ENCODE measurements at places on chromosomes 2 and 18. TPM values are rescaled to one million over a fixed set of nuclear protein-coding genes. Genes with fewer than 3 reads are reported as not detected.

Gene THADA
- total RNA-seq = 30.8 TPM

Gene CMPK2
- total RNA-seq = 106 TPM

GRCh38 chr18:25176518-25177042 is 175.4 kb downstream of the ZNF521 start:
- no peak overlapping the region for H3K27ac ChIP-seq
- no peak for DNase-seq
- no peaks in the 10 kb centered on the region for H3K27me3 ChIP-seq
- no peaks in the 10 kb centered on the region for H3K4me1 ChIP-seq

DNA sequence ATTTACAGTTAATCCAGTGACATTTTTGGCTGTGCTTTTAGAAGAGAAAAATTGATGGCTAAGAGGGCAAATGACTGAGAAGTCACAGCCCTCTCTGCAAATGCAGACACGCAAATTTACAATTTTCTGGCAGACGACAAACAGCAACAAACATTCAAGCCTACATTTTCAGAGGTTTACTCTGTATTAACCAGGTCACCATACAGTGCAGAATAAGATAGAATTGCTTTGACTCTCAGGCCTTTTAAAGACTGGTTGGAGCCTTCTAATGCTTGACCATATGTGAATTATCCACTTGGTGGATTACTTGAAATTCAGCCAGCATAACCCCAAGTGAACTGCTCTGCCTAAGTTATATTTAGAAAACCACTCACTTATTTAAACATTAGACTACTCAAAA is 280.9 kb upstream of the STON1 start:
- no peaks in the 10 kb centered on the region for H3K36me3 ChIP-seq
- H3K27ac ChIP-seq = no peak overlapping the region
- peaks cover 6% of the 10 kb centered on the region for H3K4me1 ChIP-seq
- H3K4me3 ChIP-seq = no peak overlapping the region
- no peaks in the 10 kb centered on the region for H3K27me3 ChIP-seq

DNA sequence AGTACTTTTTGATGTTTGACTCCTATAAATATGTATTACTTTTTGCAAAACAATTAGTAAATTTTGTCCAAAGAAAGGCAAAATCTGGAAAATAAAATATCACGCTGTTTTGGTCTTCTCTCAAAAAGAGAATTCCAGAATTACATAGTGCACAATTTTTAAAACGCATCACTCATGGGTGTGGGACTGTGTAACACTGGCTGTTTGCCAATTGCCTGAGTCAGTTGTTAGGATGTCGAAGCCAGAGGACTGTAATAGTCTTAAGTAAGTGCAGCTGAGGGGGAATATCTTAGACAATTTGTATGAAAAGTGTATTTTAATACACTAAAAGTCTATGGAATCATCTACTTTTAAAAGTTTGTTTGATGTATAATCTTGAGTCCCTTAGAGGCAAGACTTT is 24.1 kb upstream of the EPHA4 start:
- H3K36me3 ChIP-seq = no peaks in the 10 kb centered on the region
- H3K27me3 ChIP-seq = peaks cover 5% of the 10 kb centered on the region
- H3K4me3 ChIP-seq = no peak overlapping the region
- no peak overlapping the region for H3K27ac ChIP-seq
- H3K4me1 ChIP-seq = no peaks in the 10 kb centered on the region

Data from activated naive CD8-positive, alpha-beta T cell treated with anti-CD3 and anti-CD28 coated beads, Interleukin-2, amount 10 ng/mL, durations not matched to agents 7 days and 5 days (primary cell).